T-helper 2 cell treated with Interferon-gamma antibody and Interleukin-4, amounts not matched to agents 5 μg/mL and 100 μg/mL, for 36 hours (primary cell): ENCODE measurements at places on chromosomes 16 and 17.

GRCh38 chr17:75695830-75696271, 25.4 kb upstream of the ITGB4 start:
- peaks cover 7% of the 10 kb centered on the region for H3K4me1 ChIP-seq
- no peak for DNase-seq
- peaks cover 21% of the 10 kb centered on the region for H3K36me3 ChIP-seq
- H3K4me3 ChIP-seq, result no peak overlapping the region

GRCh38 chr16:3478242-3478925, 16.9 kb downstream of the C16orf90 start:
- no peaks in the 10 kb centered on the region for H3K27me3 ChIP-seq
- no peak for DNase-seq
- no peak overlapping the region for H3K4me3 ChIP-seq
- peaks cover 19% of the 10 kb centered on the region for H3K36me3 ChIP-seq
- H3K4me1 ChIP-seq, result no peaks in the 10 kb centered on the region

DNA sequence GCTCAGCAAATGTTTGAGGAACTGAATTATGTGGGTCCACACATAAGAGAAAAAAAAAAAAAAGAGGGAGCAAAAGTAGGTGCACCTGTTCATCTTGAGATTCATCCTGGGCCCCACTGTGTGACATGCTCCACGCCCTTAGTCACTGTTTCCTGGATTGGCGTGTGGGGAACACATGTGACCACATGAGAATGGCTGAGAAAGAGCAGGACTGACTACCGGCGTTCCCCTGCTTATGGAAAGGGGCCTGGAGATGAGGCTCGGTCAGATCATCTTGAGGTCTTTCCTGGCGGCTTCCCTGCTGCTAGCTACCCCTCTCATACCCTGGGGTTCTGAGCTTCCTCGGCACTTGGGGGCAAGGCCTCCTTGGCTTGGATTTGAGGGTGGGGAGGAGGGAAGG, 3.9 kb downstream of the DEXI start:
- DNase-seq, result peak; percentile 53
- H3K4me1 ChIP-seq, result peaks cover 60% of the 10 kb centered on the region
- H3K4me3 ChIP-seq, result peak overlapping the region; percentile 91
- H3K27me3 ChIP-seq, result no peaks in the 10 kb centered on the region
- H3K27ac ChIP-seq, result peak overlapping the region; percentile 43

DNA sequence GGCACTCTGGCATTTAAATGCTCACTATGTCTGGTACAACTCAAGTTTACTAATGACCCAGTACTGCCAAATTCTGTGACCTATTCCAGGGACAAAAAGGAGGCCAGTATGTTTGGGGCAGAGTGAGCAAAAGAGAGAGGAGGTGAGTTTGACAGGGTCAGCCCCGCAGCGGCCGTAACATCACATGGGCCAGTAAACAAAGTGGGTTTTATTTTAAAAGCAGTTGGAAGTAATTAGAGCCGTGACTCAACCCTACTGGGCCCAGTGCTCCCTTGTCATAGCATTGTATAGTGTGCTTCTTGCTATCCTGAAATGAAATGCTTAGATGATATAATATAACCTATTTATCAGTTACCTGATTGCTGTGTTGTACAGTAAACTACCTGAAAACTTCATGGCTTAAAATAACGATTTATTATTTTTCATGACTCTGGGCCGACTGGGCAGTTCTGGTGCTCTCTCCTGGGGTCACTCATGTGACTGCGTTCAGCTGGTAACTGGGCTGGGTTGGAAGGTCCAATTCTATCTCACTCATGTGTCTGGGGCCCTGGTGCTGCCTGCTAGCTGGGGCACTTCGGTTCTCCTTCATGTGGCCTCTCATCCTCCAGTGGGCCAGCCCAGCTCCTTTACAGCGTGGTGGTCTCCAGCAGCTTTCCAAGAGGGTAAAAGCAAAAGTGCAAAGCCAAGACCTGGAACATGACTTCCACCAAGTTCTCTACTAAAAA, 27.4 kb downstream of the IQCK start:
- H3K27ac ChIP-seq, result no peak overlapping the region
- DNase-seq, result no peak

- no peak for DNase-seq
- H3K4me1 ChIP-seq, result no peaks in the 10 kb centered on the region
- peaks cover 3% of the 10 kb centered on the region for H3K27me3 ChIP-seq
- H3K4me3 ChIP-seq, result no peak overlapping the region
- H3K36me3 ChIP-seq, result no peaks in the 10 kb centered on the region
- no peak overlapping the region for H3K27ac ChIP-seq
Measured at GRCh38 chr17:8668176-8668740, 37.7 kb upstream of the MYH10 start.

- peaks cover 3% of the 10 kb centered on the region for H3K27me3 ChIP-seq
- DNase-seq, result no peak
- H3K4me3 ChIP-seq, result no peak overlapping the region
- H3K27ac ChIP-seq, result no peak overlapping the region
Measured at GRCh38 chr16:77596261-77596660, 126.1 kb upstream of the NUDT7 start.

DNA sequence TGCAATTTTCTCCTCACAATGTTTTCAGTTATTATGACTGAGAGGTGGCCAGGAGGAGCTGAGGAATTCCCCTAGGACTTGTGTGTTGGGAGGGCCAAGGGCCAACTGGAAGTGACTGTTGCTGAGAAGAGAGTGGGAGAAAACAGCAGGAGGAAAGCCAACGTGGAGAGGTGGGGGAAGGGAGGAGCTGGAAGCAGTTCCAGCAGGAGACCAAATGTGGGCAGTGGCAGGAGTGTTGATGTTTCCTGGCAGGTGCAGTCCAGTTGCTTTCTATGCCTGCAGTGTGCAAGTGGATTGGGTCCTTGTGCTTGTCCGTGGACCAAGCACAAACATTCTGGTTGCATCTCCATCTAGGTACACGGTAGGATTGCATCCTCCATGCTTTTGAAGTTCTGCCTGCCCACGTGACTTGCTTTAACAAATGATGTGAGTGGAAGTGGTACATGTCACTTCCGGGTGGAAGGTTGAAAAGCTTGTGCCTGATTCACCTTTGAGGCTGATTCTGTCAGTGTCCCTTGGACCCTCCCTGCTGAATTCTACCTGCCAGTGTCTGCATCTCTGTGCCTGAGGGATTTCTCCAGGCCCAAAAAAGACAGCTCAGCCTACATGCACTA, 54.7 kb upstream of the CRHR1 start:
- H3K36me3 ChIP-seq, result no peaks in the 10 kb centered on the region
- no peak overlapping the region for H3K4me3 ChIP-seq
- no peak overlapping the region for H3K27ac ChIP-seq
- no peak for DNase-seq

DNA sequence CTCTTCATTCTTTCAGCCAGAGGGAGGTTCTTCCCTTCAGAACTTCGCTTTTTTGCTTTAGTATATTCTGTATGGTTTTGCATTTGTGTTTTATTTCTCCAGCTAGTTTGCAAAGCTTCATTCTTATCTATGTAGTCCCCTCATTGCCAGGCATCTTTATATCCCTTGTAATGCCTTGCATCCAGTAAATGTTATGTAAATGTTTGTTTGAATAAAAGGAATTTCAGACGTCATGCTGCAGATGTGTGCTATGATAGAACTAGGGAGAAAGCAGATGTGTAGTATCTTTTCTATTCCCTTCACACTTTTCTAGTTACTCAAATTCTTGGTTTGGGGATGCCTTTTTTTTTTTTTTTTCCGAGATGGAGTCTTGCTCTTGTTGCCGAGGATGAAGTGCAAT, 62.6 kb upstream of the RASL10B start:
- H3K4me3 ChIP-seq, result no peak overlapping the region
- H3K27me3 ChIP-seq, result no peaks in the 10 kb centered on the region
- no peaks in the 10 kb centered on the region for H3K4me1 ChIP-seq
- no peak overlapping the region for H3K27ac ChIP-seq

DNA sequence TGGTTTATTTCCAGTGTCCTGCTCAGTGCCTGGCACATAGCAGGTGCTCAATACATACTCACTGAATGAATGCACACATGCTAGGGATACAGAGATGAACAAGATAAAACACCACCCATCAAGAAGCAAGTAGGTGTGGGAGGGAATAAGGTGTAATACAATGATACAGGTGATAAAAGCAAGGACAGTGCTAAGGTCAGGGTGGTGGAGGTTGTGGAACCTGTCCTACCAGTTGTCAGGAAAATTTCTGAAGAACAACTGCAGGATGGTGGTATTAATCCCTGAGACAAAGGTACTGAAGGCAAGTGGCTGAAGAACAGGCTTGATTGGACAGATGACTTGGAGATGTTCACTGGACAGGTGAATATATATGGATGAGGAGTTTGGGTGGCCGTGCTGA, 1.8 kb downstream of the KNOP1 start:
- peaks cover 12% of the 10 kb centered on the region for H3K36me3 ChIP-seq
- no peaks in the 10 kb centered on the region for H3K27me3 ChIP-seq
- H3K4me3 ChIP-seq, result peak overlapping the region; percentile 90

- H3K4me1 ChIP-seq, result peaks cover 75% of the 10 kb centered on the region
- peaks cover 3% of the 10 kb centered on the region for H3K36me3 ChIP-seq
- peak overlapping the region; percentile 49 for H3K4me3 ChIP-seq
- peak; percentile 71 for DNase-seq
Measured at GRCh38 chr17:40542558-40543411, 22.5 kb downstream of the CCR7 start.

- no peaks in the 10 kb centered on the region for H3K36me3 ChIP-seq
- no peaks in the 10 kb centered on the region for H3K27me3 ChIP-seq
- no peak overlapping the region for H3K4me3 ChIP-seq
- DNase-seq, result no peak
- no peak overlapping the region for H3K27ac ChIP-seq
Measured at GRCh38 chr16:6204945-6205344, 1107.3 kb upstream of the EEF2KMT start.

DNA sequence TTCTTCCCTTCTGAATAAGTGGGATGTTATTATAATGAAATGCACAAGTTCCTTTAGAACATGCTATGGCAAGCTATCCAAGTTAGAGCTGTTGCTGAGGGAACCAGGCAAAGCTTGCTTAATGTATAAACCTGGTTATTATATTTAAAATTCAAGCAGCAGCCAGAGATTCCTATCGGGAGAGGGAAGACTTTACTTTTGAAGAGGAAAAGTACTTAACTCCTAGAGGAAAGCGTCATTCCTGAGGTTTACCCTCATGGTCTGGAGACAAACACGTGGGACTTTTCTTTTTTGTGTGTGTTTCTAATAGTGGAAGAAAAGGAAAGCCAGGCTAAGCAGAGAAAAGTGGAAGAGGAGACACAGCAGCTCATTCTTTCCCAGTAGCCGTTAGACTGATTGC, 39.9 kb upstream of the MYH10 start:
- no peak for DNase-seq
- H3K4me1 ChIP-seq, result no peaks in the 10 kb centered on the region
- no peak overlapping the region for H3K27ac ChIP-seq
- no peak overlapping the region for H3K4me3 ChIP-seq
- peaks cover 2% of the 10 kb centered on the region for H3K27me3 ChIP-seq

DNA sequence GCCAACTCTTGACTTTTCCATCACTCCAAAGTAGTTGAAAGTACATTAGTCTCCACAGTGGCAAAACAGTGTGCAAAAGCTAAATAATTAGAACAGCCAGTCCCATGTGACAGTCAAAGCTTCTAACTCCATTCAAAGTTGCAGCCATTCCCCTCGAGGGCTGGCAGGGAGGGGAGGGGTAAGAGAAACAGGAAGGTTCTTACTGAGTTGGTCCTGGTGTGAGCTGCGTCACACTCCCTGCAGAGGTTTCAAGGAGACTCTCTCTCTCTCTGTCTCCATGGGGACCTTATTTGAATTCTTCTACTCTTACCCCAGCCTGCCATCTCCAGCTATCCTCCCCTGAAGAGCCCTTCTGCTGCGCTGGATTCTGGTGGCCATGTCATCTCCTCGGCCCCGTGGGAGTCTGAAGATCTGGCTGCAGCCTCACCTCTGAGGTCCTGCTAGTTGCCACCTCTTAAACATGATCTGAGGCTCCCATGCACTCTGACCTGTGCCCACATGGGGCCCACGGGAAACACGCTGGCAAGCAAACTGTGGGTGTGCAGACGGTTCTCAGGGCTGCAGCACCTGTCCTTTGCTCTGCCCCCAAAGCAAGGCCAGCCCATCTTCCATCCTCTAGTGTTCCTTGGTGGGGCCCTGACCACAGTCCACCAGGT, 23.3 kb upstream of the STH start:
- H3K27me3 ChIP-seq, result peaks cover 2% of the 10 kb centered on the region
- no peak for DNase-seq
- no peaks in the 10 kb centered on the region for H3K36me3 ChIP-seq
- no peaks in the 10 kb centered on the region for H3K4me1 ChIP-seq

- DNase-seq, result peak; percentile 56
- H3K27ac ChIP-seq, result no peak overlapping the region
- peaks cover 11% of the 10 kb centered on the region for H3K4me1 ChIP-seq
- no peaks in the 10 kb centered on the region for H3K27me3 ChIP-seq
- H3K4me3 ChIP-seq, result no peak overlapping the region
Measured at GRCh38 chr17:62093188-62094155, 28.4 kb upstream of the MED13 start.

GRCh38 chr16:51624080-51624775, 473.2 kb upstream of the SALL1 start:
- no peaks in the 10 kb centered on the region for H3K4me1 ChIP-seq
- DNase-seq, result no peak
- no peak overlapping the region for H3K27ac ChIP-seq
- H3K36me3 ChIP-seq, result no peaks in the 10 kb centered on the region
- H3K4me3 ChIP-seq, result no peak overlapping the region

DNA sequence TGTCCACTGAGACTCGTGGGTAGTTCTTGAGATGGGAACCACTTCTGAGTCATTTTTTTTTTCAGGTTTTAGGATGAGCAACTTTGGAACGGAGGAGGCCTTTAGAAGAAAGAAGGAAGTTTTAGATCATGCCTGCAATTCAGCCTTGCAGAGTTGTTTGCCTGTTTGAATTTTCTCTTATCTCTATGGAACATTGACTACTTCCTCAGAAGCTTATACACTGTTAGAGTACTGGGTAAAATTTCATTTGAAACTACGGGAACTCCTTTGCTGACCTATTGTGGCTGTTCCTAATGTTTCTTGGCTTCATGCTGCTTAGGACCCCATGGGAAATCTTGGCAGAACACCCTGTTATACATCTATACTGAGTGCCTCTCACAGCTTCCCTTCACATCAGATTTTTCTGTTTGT, 70.8 kb downstream of the MAP2K6 start:
- H3K27me3 ChIP-seq, result no peaks in the 10 kb centered on the region
- H3K36me3 ChIP-seq, result no peaks in the 10 kb centered on the region
- H3K4me3 ChIP-seq, result no peak overlapping the region
- peaks cover 1% of the 10 kb centered on the region for H3K4me1 ChIP-seq
- no peak overlapping the region for H3K27ac ChIP-seq
- no peak for DNase-seq

GRCh38 chr16:34648-34987, 18.8 kb downstream of the POLR3K start:
- H3K27ac ChIP-seq, result no peak overlapping the region
- peaks cover 9% of the 10 kb centered on the region for H3K36me3 ChIP-seq
- H3K4me1 ChIP-seq, result peaks cover 16% of the 10 kb centered on the region

- H3K27me3 ChIP-seq, result no peaks in the 10 kb centered on the region
- H3K36me3 ChIP-seq, result peaks cover 50% of the 10 kb centered on the region
- peaks cover 5% of the 10 kb centered on the region for H3K4me1 ChIP-seq
- no peak overlapping the region for H3K27ac ChIP-seq
- DNase-seq, result no peak
- no peak overlapping the region for H3K4me3 ChIP-seq
Measured at GRCh38 chr17:4188076-4188475, 45.1 kb downstream of the CYB5D2 start.

GRCh38 chr17:38705523-38705802, 390 bp downstream of the MLLT6 start:
- H3K4me3 ChIP-seq, result peak overlapping the region; percentile 60
- DNase-seq, result peak; percentile 21
- peaks cover 40% of the 10 kb centered on the region for H3K4me1 ChIP-seq
- peaks cover 26% of the 10 kb centered on the region for H3K36me3 ChIP-seq
